NCI-H446 (cell line): ENCODE measurements at places on chromosomes 6 and 20.

DNA sequence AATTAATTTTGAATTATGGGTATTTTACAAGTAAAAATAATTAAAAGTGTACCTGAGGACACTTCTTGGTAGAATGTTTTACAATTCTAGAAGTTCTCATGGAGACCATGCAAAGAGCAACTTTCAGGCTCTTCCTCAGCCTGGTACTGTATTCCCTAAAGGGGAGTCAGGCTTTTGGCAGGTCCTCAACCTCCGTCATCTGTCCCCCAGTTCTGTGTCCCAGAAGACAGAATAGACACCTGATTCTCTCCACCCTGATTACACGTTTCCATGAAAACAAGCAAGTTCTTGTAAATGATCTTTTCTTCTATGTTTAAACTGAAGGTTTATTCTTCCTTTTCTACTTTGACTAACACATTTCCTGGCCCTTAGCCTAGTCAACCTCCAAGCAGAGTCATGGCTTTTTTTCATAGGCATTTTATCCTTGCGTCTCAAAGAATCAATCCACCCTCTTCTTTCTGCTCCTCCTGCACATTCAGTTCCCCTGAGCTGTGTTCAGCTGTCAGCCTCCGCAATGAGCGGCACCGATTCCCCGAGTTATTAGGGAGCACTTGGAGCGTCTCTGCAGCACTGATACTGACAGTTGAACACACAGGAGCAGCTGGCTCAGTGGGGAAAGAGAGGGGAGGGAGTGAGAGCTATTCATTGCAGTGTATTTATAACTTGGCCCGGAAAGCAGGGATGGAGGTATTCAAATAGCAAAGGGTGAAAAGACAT, 1082.4 kb upstream of the MAP3K7 start:
- DNase-seq, result no peak

DNA sequence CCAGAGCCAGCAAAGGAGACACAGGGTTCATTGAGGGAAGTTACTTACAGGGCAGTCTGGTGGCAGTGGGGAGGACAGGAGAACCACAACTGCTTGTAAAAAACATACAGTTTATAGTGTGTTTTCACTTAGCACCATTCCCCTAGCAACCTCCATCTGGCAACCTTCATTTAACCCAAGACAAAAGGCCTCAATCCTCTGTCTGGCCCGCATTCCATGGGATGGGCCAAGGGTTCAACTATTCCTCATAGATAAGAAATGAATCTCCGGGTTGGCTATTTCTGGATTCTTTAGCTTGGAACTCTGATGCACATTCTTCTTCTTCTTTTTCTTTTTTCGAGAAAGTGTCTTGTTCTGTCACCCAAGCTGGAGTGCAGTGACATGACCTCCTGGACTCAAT, 26.3 kb upstream of the FYN start:
- no peak for DNase-seq

GRCh38 chr6:162964488-162965140, 236.8 kb downstream of the PACRG start:
- DNase-seq, result no peak

GRCh38 chr20:62688855-62689460, 19.7 kb upstream of the NTSR1 start:
- no peak for DNase-seq

- DNase-seq, result no peak
Observed at GRCh38 chr20:20755231-20755630, 42.8 kb upstream of the RALGAPA2 start.

DNA sequence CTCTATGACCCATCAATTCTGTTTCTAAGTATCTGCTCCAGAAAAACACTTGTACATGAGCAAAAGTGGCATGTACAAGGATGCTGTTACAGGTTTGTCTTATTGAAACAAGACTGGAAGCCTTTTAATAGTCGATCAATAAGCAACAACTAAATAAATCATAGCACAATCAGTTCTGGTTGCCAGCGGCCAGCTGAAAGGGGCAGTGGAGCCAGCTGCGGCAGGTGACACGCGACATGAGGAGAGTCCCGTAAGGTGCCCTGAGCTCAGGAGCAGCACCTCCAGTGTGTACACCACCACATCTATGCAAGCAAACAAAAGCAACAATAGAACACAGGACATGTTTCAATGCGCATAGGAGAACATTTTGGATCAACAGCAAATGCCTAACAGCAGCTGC, 20.7 kb upstream of the NNAT start:
- DNase-seq, result no peak

DNA sequence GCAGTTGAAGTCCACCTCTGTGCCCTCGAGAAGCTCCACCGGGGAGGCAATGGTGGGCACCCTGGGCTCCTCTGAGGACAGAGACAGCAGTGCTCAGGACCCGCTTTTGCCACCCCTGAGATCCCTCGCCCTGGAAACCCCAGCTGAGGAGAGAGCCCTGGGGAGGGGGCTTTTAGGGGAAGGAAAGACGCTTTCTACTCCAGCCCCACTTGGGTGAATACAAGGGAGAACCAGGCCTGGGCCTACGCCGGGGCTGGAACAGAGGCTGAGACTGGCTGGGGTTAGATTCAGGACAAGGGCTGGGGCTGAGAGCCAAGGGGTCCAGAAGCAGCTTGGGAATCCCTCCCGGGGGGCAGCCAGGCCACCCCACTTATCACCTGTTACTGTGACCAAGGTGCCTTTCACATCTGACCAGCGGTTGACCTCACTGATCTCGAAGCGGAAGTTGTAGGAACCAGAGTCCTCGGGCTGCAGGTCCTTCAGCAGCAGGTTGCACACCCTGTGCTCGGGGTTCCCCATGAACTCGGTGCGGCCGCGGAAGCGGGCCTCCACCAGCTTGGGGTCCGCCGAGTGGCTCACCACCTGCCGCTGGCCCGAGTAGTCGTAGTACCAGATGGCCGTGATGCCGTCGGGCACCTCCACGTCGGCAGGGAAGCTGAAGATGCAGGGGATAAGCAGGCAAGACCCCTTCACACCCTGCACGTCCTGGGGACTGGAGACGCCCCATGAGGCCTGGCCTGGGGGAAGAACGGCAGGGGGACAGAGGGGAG, 6.2 kb downstream of the SIGLEC1 start:
- no peak for DNase-seq

GRCh38 chr20:24827603-24828295, 121.3 kb upstream of the CST7 start:
- no peak for DNase-seq

DNA sequence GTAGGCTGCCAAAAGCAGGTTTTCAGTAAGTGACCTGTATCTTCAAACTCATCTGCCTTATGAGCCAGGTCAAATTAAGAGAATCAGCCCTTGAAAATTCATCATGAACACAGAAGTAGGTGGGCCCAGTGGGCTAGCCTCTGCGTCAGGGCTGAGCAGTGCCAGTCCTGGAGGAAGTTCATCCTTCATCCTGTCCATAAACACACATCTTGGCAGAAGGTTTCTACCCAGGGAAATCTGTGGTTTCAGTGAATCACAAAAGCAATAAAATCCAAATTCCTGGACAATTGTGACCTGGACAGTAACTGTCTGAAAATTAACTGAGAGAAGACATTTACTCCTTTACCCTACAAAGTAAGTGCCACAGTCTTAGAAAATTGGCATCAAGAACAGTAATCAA, 72.4 kb downstream of the ATG5 start:
- DNase-seq, result no peak

DNA sequence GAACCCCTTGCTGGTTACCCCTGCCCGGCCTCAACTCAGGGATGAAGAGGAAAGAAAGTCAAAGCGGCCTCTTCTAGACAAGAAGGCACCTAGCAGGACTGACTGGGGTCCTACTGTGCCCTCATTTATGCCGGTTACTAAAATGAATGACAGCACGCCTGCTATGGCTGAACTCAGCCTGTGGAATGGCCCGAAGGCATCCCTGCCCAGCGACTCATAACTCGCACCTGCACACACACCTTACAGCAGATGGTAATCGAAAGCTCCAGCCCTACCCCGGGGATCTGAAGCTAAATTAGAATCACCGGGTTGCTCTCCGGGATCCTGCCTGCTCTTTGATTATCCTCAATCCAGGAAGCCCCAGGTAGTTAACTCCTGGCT, 747 bp upstream of the TXNDC5 start:
- no peak for DNase-seq

GRCh38 chr20:33793011-33793931, 17.9 kb upstream of the CHMP4B start:
- no peak for DNase-seq

- DNase-seq, result no peak
Observed at GRCh38 chr20:64261138-64261537, 5.6 kb downstream of the PCMTD2 start.

DNA sequence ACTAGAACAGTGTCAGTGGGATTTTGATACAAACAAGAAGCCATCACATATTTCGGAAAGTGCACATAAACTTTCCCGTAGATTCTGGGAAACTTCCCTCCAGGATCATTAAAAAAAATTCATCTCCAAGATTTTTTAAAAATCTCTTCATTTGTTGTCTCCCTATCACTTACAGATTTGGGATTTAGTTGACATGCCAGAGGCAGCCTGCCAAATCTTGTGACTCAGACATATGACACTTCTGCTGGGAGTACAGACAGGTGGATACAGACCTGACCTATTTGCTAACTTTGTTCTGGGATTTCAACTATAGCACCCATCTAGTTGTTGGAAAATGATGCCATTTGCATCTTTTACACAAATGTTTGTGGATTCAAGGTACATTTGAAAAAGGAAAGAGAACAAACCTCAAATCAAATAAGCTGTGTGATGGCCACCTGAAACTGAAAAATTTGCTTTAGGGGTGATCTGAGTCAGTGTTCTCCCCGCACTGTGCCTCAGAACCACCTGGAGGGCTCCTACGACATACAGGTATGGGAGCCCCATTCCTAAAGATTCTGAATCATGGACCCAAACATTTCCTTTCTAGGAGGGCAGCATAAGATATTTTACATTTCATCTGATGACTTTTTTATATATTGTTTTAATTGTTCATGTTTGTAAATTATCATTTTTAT, 21.9 kb upstream of the CD2AP start:
- DNase-seq, result no peak

DNA sequence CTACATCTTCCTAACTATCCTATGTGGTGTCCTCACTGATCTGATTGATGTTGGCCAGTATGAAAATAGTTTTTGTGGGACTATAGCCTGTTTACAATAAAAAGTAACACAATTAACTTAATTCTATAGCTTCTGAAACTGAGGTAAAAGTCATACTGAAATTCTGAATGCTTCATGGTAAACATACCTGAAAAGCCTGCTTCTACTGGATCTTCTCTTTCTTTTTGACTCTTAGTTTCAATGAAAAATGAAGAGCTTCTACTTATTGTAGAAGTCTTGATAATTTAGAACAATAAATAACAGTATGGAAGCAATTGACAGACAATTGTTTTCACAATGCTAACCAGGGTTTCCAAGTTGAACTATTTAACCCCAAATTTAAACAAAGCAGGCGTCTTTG, 383.9 kb upstream of the MMS22L start:
- DNase-seq, result no peak

DNA sequence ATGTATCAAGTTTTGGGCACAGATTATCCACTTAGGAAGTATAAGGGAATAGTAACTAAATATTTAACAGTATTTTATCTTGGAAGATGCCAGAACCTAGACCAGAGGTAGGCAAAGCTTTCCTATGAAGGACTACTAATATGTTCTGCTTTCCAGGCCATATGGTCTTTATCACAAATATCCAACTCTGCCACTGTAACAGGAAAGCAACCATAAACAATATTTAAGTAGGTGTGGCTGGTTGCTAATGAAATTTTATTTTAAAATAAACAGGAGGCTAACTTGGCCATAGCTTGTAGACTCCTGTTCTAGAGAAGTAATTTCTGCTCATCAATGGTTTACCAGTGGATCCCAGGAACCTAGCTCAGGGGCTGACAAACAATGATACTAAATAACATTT, 39.4 kb downstream of the NOL7 start:
- DNase-seq, result no peak

DNA sequence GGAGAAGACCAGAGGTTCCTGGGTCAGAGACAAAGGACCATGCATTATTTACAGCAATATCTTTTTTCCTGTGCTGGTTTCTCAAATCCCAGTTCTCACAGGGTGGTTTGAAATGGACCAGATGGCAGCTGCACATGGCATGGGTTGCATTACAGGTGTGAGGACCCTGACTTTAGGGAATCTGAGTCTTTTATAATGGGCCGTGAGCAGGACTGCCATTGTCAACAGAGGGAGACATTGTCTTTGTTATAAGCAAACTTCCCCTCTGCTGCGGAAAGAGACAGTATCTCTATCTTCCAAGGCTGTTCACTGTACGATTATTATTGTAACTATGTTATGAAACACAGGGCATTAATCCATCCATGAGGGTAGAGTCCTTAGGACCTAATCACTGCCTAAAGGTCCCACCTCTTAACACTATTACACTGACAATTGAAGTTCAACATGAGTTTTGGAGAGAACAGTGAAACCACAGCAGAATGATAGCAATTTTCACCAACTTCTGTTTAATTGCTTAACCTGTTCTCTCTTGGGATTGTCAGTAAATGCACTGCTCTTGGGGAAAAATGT, 156.1 kb upstream of the AGPAT4 start:
- no peak for DNase-seq

GRCh38 chr20:29300579-29301551, 1956.6 kb upstream of the DEFB115 start:
- no peak for DNase-seq
